ENCODE measurements at places on chromosomes 2 and 18.

GRCh38 chr18:3675446-3675845 is 225.5 kb downstream of the TGIF1 start:
- DNase-seq = peak; percentile 16

GRCh38 chr2:44120428-44120827 is 48.2 kb upstream of the PPM1B start:
- DNase-seq = peak; percentile 89

DNA sequence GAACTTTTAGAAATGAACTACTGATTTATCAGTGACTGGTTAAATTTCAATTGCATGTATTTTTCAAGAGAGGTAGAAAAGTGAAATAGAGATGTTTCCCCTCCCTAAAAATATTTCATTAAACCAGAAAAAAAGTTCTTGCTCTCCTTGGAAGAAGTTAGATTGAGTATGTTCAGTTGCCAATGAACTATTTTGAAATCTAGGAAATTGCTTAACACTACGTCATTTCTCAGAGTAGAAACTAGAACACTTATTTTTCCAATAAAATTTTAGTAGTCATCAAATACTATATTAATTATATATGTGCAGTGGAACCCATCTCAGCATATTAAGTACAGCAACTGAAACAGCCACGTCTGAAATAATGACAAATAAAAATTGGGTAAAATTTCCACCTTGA is 51.8 kb upstream of the STAT1 start:
- no peak for DNase-seq

- no peak for DNase-seq
Measured at GRCh38 chr2:230322561-230323384, 4.2 kb upstream of the SP140L start.

GRCh38 chr18:32258558-32259204 is 68.8 kb downstream of the MEP1B start:
- no peak for DNase-seq

- DNase-seq = peak; percentile 74
Measured at GRCh38 chr2:32464431-32464830, 107.6 kb downstream of the BIRC6 start.

- DNase-seq = no peak
Measured at GRCh38 chr18:39732918-39733317, 2167.3 kb upstream of the CELF4 start.

DNA sequence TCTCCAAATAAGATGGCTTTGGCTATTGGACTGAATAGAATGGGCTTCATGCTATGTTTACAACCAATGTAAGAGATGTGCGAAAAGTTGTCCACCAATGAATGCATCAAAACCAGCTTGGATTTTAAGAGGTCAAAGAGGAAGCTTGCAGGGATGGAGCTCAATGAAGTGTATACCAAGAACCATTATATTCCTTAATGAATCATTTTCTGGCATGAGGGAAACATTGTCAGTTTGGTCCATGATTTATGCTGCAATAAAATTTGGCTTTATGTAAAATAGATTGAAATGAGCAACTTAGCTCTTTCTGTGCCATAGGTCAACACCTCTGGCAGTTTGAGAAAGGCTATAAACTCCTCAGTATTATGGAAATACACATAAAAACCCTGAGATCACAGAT is 107.3 kb downstream of the SH3BP4 start:
- DNase-seq = no peak

DNA sequence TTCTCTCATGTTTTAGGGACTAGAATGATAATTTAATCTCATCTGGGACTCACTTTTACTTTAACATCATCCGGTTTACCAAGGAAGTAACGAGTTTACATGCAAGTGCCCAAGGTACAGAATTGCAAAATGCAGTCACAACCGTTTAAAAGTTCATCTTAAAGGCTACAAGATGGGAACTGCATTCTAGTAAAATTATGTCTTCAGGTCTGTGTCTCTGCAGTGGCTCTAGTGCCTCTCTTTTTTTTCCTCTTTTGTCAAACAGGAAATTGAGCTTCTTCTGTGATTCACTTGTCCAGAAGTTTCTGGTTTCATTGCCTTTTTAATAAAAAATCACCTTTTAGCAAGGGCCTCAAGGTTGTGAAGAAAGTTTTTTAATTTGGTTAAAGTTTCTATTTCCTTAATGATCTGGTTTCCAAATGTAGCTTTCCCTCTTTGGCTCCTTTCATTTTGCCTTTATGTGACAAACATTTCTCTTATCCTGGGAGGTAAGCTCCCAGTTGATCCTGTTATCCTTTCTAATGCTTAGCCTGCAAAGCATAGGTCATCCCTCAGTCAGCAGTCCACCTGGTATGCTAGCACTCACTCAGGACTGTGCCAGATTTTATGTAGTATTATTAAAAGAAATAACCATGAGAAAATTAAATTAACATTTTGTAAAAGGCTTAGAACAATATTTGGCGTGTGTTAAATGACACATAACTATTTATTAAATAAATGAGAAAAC is 2.4 kb downstream of the GLS start:
- no peak for DNase-seq

GRCh38 chr2:28869494-28870145 is 489 bp downstream of the TRMT61B start:
- DNase-seq = peak; percentile 2

DNA sequence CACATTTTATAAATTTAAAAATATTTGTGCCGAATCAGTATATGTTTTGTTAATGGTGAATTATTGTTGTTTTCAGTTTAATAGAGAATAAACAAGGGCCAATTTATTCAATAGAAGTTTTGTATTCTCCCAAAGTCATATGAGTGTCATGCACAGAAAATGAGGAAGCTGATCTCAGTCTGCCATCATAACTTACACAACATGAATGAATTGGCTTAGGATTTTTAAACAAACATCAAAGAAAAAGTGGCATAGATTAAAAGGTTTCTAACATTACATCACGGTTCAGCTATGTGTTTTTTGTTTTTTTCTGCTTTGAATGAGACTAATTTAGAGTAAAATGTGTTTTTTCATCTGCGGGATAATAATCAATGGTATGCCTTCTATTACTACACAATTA is 123.4 kb upstream of the CTNNA2 start:
- no peak for DNase-seq

- no peak for DNase-seq
Measured at GRCh38 chr2:62856228-62857040, 150.9 kb downstream of the EHBP1 start.

- no peak for DNase-seq
Measured at GRCh38 chr2:122743021-122743675, 987.7 kb downstream of the TSN start.

DNA sequence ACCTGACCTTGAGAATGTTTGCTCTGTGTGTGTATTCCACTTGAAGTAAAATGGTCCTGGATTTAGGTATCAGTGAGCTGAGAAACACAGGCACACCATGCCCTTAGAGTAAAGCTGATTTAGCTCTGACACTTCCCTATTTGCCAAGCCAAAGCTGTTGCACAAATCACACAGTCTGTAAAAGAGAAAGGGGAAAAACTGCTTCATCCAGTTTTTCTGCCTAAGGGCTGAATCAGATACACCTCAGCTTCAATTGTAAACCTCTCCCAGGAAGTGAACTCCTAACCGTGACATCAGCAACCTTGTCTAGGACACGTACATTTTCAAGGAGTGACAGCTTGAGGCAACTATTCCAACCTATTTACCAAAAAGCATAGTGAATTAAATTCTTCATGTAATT is 150.4 kb downstream of the NR4A2 start:
- no peak for DNase-seq

GRCh38 chr2:126413079-126413478 is 242.9 kb upstream of the GYPC start:
- no peak for DNase-seq

DNA sequence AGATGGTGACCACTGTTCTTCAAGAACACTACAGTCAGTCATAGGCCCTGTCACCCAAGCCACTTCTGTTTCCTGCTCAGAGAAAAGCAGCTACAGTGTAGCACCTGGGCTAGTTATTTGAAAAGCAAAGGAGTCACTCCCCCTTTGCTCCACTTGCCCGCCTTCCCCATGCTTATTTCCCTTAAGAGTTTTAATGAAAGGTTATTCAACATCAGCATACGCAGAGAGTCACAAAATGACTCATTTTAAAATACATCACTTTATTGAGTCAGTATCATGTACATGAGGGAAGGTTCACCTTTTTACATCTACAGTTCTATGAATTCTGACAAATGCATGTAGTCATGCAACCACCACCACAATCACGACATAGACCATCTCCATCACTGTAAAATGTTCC is 71.3 kb downstream of the TNFRSF11A start:
- DNase-seq = no peak

- peak; percentile 46 for DNase-seq
Measured at GRCh38 chr2:174012347-174013314, 47.5 kb upstream of the SP3 start.

- DNase-seq = peak; percentile 50
Measured at GRCh38 chr2:180291552-180292421, 284.7 kb upstream of the CWC22 start.

DNA sequence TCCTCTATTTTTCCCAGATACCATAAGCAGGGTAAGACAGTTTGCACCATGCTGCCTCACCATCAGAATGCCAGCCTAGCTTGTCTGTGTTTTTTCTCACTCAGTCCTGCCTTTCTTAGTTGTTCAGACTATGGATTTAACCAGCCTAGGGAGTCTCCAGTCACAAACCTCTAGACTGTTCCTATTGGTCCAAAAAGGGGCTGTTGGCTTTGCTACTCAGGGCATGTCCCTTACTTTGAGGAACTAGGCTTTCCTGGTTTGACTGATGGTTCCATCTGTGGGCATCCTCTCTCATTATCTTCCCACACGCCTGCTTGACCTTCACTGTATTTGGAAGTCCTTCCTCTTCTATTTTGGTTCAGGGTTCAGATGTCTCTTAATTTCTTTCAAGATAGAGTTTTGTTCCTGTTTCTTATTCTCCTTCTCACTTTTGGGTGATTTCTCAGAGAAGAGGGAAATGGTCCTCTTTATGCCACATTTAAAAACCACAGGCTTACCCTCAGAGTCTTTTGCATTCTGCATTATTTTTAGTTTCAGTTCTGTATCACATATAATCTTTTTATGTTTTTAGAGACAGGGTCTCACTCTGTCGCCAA is 31.3 kb upstream of the TMEM131 start:
- no peak for DNase-seq

- DNase-seq = no peak
Measured at GRCh38 chr2:74552914-74553811, 579 bp downstream of the LOXL3 start.

- DNase-seq = no peak
Measured at GRCh38 chr2:104539649-104540048, 314.3 kb upstream of the POU3F3 start.

GRCh38 chr2:9749546-9750223 is 93.6 kb upstream of the TAF1B start:
- no peak for DNase-seq

GRCh38 chr2:239118675-239119211 is 270.9 kb downstream of the TWIST2 start:
- DNase-seq = no peak

DNA sequence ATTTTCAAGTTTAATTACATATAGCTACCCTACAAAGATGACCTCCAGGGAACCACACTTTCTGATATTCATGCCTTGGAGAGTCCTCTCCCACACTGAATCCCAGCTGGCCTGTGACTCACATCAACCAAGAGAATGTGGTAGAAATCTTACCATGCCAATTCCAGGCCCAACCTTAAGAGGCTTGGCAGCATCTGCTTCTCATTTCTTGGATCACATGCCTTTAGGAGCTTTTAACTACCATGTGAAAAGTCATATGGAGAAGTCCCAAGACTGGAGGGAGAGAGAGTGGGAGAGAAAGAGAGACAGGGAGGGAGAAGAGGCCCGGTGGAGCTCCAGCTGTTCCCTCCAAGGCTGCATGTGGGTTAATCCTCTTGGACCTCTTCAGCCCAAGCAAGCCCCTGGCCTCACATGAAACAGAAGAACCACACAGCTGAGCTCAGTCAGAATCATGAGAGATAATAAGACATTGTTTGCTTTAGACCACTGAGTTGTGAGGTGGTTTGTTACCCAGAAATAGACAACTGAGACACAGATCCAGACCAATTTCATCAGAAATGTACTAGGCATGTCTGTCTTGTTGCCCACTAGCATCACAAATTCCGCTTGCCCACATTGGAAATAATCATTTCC is 190.7 kb downstream of the MTCL1 start:
- peak; percentile 78 for DNase-seq

DNA sequence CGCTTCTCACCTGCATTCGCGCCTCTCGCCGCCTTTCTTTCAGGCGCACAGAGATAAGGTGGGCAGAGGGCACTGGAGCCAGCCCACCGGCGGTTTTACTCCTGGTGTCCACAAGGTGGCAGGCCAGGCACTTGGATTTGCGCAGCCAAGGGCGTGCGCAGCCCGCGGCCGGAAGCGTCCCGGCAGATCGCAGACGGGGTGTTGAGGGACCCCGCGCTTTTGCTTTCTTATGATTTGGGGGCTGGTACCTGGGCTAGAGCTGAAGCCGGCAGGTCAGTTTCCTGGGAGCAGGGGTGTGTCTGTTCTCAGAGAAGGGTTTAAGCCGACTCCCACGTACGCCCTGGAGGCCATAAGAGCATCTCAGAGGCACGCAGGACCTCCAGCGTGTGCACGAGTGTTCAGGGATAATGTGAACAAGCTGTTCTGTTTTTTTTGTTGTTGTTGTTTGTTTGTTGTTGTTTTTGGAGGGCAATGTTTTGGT is 305.6 kb upstream of the CXCR4 start:
- peak; percentile 47 for DNase-seq

DNA sequence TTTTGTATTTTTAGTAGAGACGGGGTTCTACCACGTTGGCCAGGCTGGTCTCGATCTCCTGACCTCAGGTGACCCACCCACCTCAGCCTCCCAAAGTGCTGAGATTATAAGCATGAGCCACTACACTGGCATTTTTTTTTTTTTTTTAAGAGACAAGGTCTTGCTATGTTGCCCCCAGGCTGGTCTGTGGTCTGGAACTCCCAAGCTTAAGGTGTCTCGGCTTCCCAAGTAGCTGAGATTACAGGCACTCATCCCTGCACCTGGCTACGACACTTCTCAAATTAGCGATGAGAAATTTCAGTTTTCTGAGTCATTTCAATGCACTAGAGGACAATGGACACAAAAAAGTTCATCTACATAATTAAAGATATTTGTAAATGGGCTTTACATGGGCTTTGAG is 36.6 kb upstream of the TCF7L1 start:
- DNase-seq = no peak

GRCh38 chr2:16633621-16634430 is 31.8 kb downstream of the CYRIA start:
- peak; percentile 55 for DNase-seq

DNA sequence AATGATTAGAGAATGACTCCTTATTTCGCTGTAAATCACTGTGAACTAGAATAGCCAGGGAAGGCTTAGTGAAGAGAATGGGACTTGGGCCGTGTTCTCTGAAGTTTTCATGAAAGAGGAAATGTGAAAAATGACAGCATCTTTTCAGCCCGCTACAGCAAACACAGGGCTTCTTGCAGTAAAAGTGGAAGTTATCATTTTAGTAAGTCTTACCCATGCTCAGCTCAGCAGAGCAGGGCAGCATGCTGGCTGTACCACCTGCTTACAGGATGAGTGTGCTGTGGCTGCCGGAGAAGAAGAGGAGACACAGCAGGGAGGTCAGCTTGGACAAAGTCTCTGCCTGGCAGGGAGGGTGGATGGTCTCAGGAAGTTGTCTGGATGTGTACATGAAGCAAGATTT is 300.7 kb upstream of the DLGAP1 start:
- no peak for DNase-seq

GRCh38 chr2:9225806-9226205 is 19.2 kb downstream of the ASAP2 start:
- no peak for DNase-seq

- DNase-seq = peak; percentile 70
Measured at GRCh38 chr2:159090514-159091201, 122.2 kb downstream of the TANC1 start.
